ENCODE measurements at places on chromosomes 3 and 15.

DNA sequence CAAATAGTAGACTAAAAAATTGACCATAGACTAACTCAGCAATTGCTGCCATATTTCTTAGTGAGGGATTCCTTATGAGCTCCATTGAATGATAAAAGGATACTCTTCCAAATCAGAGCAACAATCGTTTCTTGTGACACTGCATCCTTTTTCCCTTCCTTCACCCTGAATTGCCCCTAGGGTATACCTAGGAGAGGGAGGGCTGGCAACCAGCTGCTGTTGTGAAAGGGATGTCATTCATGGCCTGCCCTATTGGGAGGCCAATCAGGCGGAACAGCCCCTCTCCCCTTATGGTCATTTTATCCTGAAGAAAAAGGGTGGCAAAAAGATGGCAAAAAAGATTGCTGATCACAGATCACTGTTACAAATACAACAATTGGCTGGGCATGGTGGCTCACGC lies 26.3 kb downstream of the B3GNT5 start:
- DNase-seq, result no peak

DNA sequence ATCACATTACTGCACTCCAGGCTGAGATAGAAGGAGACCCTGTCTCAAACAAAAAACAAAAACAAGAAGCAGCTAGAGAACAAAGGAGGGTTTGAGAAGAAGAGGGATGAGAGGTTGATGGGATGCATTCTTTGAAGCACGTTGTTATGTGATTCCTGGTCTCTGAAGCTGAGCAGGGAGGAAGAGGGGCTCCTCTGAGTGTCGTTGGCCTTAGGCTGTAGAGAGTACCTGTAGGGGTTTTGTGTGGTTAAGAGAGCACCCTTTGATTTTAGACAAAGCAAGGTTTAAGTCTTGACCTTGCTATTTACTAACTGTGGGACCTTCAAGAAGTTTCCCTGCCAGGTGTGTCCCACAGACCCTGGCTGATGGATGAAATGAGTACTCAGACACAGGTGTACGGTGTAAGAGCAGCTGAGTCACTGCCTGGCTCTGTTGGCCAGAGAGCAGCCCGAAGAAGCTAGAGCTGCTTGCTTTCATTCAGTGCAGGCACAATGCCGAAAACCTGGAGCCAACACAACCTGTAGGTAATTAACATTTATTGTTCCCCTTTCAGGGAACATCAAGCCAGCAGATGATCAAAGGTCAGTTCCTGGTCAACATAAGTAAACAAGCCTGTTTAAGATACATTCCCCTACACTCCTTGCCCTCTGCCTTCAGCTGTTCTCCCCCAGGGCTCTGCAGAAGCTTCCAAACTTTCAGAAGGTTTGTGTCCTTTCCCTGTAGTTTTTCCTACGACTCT lies 67.2 kb downstream of the LRRK1 start:
- no peak for DNase-seq

GRCh38 chr3:147651107-147651778 lies 242.1 kb downstream of the ZIC1 start:
- no peak for DNase-seq

- DNase-seq, result no peak
These were observed 4.4 kb downstream of the CYP19A1 start for GRCh38 chr15:51334011-51334451.

- no peak for DNase-seq
These were observed 55.9 kb upstream of the MEF2A start for GRCh38 chr15:99509686-99510461.

GRCh38 chr3:105611304-105612192 lies 244.8 kb downstream of the ALCAM start:
- DNase-seq, result no peak

GRCh38 chr15:66897971-66898370 lies 167.4 kb upstream of the SMAD3 start:
- no peak for DNase-seq

- DNase-seq, result no peak
These were observed 49.1 kb downstream of the HCN4 start for GRCh38 chr15:73319460-73320245.

DNA sequence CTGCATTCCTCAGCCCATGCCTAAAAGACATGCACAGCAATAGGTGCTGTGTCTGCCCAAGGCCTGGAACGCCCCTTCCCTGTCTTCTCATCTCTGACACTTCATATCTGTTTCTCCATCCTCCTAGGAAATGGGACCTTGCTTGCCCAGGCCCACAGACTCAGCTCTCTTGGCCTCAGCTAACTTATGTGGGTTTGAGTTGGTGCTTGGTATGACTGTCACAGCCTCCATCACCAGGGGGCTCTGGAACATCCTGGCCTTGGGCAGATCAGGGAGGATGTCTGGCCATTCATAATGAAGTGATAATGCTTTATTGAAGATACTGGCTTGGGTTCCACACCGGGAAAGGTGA lies 156.7 kb upstream of the SMAD3 start:
- DNase-seq, result no peak

GRCh38 chr15:74315626-74316025 lies 51.8 kb downstream of the CYP11A1 start:
- DNase-seq, result peak; percentile 27

- DNase-seq, result no peak
These were observed 115.2 kb upstream of the TSC22D2 start for GRCh38 chr3:150292891-150293290.

- no peak for DNase-seq
These were observed 23.4 kb upstream of the PPP4R2 start for GRCh38 chr3:72973031-72973723.

DNA sequence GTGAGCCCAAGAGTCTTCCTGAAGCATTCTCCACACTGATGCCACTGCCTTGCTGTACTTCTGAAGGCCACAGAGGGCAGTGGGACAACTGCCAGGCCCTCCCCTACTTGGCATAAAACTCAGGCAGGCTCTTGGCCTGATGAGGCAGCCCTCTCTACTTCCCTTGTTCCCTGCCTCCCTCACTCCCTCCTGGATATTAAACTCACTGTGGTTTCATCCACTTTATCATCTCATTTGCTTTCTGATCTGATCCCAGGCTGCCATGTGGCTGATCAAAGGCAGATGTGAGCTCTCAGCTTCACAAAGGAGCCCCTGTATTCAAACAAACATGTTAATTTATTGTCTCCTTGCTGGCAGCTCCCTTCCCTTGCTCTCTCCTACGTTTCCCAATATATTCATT lies 533.5 kb downstream of the IGSF11 start:
- no peak for DNase-seq

DNA sequence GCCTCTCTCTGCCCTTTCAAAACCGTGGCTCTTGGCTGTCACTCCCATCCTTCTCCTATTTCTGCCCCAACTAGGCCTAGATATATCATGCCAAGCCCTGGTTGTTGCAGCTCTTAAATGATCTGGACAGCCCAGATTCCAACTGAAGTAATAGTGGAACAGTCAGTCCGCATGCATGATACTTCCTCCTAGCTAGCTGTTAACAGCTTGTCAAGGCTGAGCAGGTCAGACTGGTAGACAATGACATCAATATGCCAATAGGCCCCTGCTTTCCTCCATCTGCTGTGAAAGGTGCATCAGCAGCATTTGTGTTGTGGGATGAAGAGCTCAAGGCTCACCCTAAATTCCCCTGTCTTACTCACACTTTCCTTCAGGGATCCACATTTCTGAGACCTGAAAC lies 527.7 kb upstream of the TGFBR2 start:
- no peak for DNase-seq

DNA sequence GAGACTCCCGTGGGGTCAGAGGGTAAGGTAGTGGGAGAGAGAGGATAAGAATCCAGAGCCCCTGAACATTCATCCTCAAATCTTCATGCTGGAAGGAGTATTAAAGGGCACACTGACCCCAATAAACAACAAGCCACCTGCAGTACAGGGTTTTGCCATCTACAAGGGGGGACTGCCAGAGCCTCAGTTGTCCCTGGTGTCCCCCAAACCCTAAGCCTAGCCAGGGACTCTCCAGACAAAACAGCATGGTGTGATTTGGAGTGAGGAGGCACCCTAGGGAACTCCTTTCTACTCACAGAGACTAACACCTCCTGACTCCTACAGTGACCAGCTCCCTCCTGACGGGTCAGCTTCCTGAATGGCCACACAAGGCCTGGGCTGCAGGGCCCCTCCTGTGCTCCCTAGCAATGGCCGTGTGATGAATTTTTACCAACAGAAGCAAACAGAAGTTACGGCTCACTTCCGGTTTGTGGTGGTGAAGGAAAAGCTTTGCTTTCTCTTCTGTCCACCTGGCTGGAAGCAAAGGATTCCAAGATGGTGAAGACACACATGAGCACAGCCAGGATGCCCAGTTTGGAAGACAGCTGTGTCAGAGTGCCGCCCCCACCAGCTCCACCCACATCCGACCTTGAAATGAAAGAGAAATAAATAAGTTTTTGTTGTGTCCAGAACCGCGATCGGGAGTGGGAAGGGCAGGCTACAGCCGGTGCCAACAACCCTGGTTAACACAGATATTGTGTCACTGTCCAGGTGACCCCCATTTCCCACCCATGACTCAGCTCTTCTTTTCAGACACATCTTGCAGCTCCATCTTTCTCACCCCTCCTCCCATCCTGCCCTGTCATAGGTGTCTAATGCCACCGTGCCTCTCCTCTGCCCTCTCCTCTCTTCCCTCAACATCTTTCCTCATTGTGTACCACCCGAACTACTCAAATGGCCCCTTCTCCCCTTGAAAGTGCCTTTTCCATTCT lies 69.6 kb upstream of the ATP13A3 start:
- no peak for DNase-seq

GRCh38 chr3:108041253-108041652 lies 49.6 kb downstream of the CD47 start:
- no peak for DNase-seq

DNA sequence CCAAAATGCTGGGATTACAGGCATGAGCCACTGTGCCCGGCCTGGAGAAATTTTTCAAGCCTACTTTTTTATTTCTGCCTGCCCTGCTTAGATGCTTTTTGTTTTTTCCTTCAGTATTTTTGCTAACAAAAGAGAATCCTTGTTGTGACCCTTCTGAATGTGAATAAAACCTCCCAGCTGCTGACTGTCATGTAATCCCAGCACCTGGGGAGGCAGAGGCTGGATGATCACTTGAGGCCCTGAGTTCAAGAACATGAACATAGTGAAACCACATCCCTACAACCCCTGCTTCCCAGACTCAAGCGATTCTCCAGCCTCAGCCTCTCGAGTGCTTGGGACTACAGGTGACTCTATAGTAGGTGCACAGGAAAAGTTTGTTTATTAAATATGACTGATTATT lies 84.9 kb downstream of the SOX2 start:
- no peak for DNase-seq

DNA sequence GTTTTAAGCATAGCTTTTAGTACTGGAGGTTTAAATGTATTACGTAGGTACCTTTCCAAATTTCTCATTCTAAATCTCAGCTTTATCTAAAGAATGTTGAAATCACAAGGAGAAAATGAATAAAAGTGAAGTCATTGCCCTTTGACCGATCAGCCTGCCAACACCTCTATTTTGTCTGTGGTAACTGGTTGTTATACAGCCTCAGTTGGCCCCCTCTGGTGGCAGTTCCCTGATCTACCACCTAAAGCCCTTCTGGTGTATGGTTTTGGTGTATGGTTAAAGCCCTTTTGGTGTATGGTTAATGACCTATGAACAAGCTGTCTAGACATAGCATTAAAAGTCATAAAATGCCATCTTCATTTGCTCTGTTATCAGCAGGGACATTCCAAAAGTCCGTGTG lies 378.2 kb upstream of the AZI2 start:
- DNase-seq, result peak; percentile 20

DNA sequence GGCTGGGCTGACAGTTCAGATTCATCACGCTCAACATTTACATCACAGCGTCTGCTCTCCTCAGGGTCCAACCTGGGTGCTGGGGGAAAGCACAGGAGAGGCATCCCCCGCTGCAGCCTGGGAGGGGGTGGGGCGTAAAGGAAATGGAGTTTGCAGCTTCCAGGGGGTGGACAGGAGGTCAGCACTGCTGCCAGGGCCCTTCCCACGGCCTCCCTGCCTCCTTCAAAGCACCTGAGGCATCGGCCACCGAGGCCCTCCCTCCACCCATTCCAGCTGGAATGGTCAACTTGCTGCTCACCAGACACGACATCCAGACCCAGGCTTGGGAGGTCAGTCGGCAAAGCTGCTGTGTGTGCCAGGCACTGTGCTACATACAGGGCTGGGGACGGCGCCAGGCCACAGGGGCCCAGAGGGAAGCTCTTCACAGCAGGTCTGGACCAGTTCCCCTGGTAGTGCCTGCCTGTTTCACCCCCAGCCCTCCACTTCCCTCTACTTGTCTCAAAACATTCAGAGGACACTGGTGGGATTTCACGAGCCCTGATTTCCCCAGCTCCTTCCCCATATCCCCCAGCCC lies 120.7 kb downstream of the ANP32A start:
- DNase-seq, result no peak

- DNase-seq, result no peak
These were observed 215.7 kb upstream of the WNT5A start for GRCh38 chr3:55702822-55703221.

GRCh38 chr3:134885877-134886621 lies 91.0 kb downstream of the EPHB1 start:
- DNase-seq, result no peak
